ENCODE measurements at places on chromosomes 6 and 20.

DNA sequence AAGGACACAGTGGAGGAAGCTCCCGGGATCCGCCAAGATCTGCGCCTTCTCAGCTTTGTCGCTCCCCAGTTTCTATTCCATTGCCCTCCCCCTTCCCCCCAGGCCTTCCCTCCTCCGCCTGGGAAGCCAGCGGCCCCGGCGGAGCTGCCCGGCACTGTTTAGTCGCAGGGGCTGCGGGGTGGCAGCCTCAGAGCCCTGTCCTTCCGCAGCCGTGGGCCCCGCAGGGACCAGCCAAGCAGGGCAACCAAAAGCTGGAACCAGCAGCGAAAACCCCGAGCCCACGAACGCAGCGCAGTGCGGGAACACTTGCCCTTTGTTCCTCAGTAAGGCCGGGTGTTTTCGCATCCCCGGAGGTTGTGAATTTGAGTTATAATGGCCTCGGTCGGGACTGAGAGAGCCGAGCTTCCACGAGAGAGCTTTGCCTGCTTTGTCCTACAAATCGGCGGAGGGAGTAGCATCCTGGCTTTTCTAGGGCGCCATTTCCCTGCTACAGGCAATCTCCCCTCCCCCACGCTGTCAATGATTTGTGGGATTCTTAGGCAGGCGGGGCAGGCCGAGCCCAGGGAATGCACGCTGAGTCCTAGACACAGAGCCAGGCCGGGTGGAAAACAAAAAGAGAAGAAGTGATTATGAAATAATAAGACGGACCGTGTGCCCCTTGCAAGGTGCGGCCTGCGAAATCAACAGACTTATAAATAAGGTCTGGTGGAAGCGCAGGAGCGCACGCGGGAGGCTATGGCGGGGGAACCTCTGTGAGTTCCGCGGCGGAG, 4.0 kb upstream of the TUBB2B start:
- no peak for DNase-seq

GRCh38 chr6:13472976-13473767, 14.2 kb downstream of the GFOD1 start:
- DNase-seq = no peak

- DNase-seq = no peak
Observed at GRCh38 chr6:7267466-7268091, 45.4 kb downstream of the SSR1 start.

- DNase-seq = no peak
Observed at GRCh38 chr6:139847457-139847813, 473.0 kb upstream of the CITED2 start.

- DNase-seq = no peak
Observed at GRCh38 chr20:25408170-25408547, 686 bp downstream of the GINS1 start.

GRCh38 chr20:24633026-24633425, 163.6 kb downstream of the SYNDIG1 start:
- no peak for DNase-seq

GRCh38 chr6:53294095-53294494, 54.7 kb downstream of the ELOVL5 start:
- no peak for DNase-seq

DNA sequence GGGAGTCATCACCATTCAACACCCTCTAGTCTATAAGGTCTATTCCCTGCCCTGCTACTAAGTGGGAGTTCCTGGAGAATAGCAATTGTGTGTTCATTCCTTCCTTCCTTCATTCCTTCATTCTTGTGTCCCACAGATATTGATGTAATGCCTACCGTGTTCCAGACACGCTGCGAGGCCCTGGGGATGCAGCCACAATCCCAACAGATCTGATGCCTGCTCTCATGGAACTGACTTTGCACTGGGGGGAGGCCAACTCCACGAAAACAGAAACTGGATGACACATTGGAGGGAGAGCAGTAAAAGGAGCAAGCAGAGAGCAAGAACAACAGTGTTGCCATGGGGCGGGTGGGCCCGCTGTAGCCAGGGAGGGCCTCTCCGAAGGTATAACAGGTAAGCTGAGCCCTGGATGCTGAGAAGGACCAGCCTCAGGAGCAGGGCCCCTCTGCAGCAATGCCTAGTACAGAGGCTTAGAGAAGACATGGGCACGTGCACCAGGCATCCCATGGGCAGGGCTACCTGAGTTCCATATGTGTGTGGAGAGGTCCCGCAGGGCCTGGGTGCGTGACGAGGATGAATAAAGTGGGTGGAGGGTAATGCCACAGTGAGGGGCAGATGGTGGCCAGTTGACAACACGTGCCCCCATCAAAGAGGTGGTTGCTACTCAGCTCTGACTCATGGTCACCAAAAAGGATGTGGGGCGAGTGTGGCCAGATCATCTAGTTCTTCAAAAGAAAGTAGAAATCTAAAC, 173.9 kb downstream of the NFATC2 start:
- no peak for DNase-seq

DNA sequence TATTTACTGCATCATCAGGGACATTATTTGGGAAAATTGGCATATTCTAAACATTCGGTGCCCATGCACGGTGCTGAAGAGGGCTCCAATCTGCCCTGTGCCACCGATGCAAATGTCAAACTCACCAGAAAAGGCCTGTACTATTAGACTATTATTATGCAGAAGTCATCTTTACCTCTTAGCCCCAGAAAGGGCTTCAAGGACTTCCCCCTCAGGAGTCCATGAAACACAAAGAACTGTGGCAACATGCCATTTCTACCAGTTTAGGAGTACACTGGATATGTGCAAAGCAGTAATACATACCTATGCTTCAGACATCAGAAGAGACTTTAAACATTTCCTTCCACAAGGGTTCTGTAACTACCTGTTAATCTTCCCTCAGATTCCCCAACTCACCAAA, 8.6 kb downstream of the DIDO1 start:
- DNase-seq = no peak

DNA sequence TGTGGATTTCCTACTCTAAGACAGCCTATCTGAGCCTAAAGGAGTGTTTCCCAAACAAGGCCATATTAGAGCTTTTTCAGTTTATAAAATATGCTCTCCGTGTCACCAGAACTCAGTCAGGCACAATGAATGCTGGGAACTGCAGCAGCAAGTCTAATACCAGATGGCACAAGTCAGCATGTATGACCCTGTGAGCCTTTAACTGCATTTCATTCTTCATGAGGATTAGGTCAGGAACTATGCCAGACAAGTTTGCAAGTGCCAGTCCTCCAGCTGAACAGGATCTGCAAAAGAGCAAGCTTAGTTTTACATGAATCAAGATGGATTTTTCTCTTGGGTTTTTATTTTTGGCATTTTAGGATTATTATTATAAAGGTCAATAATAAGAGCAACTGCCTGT, 66.7 kb upstream of the SAMD5 start:
- DNase-seq = no peak

GRCh38 chr6:17458966-17459365, 65.6 kb downstream of the CAP2 start:
- DNase-seq = no peak

GRCh38 chr20:54002741-54003140, 67.7 kb downstream of the BCAS1 start:
- DNase-seq = no peak

- no peak for DNase-seq
Observed at GRCh38 chr6:108651340-108652227, 90.9 kb downstream of the FOXO3 start.

DNA sequence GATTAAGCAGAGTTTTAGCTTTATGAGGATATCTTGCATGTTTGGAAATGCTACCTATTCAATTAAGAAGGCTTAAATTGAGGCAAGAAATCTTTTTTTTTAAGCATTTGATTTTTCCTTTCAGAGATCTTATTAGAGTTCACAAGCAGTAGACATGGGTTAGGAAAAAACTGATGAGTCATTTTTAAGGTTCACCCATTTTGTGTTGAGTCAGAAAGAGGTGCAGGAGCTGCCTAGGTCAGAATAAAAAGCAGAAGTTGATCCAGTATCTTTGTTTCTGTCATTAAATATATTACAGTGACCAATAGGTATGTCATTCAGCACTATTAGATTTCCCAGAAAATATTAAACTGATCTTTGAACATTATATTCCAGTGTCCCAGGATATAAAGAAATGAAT, 306.8 kb downstream of the LMBRD1 start:
- no peak for DNase-seq

- no peak for DNase-seq
Observed at GRCh38 chr20:61966492-61967244, 99.0 kb downstream of the TAF4 start.

DNA sequence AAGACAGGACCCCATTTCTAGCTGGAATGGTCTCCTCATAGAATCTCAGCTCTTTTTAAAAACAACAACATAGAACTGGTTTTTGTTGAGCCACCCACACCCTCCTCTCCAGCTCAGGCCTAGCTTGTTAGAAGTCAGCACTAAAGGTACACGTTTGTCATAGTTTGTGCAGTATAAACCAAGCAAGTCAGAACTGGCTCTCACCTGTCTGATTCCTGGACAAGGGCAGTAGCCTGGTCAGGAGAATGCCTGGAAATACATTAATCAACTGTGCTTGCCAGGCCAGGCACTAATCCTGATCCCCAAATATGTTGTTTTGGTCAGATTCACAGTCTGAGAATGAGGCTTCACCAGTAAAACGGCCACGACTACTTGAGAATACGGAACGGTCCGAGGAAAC, 296.7 kb downstream of the ZFAND3 start:
- no peak for DNase-seq

- no peak for DNase-seq
Observed at GRCh38 chr6:117352466-117353081, 73.2 kb downstream of the ROS1 start.

- DNase-seq = peak; percentile 76
Observed at GRCh38 chr6:11353921-11354389, 121.5 kb upstream of the NEDD9 start.

DNA sequence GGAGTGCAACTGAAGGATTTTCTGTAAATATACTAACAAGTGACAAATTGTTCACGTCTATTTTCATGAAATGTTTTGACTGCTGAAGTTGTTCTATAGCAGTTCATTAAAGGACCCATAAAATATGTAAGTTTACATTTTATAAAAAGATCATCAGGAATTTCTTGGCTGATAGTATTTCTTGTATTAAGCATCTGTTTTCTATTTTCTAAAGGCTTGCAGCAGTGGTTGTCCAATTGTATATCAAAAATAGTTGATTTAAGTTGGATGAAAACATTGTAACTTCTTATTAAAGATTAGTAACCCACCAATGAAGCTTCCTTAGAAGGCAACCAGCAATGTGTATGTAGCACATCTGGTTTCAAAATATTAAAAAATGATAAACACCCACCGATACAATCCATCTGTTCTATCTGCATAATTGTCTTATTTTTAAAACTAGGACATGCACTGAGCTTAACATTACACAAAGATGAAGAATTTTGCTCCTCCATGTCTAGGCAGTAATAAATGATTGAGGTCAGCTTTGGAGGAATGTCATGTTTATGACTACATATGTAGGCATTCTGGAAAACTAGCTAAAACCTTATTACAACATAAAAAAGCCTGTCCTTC, 301.3 kb upstream of the TCF21 start:
- DNase-seq = no peak

DNA sequence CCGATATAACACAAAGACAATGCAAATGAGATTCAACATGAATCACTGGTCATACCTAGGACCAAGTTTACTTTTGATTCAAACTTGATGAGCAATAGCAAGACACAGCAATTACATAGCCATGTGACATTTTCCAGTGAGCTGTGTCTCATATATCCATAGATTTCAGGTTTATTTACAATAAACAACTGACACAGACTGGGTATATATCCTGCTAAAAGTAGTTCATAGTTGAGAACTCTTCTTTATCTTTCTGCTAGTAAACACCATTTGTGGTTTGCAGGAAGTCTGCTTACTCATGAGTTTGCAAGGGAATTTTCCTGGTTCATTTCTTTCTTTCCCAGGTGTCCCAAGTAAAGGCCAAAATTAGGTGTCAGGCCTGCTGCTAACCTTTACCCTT, 343.4 kb downstream of the KIF16B start:
- no peak for DNase-seq

GRCh38 chr20:50515471-50516106, 5.4 kb downstream of the PTPN1 start:
- no peak for DNase-seq

DNA sequence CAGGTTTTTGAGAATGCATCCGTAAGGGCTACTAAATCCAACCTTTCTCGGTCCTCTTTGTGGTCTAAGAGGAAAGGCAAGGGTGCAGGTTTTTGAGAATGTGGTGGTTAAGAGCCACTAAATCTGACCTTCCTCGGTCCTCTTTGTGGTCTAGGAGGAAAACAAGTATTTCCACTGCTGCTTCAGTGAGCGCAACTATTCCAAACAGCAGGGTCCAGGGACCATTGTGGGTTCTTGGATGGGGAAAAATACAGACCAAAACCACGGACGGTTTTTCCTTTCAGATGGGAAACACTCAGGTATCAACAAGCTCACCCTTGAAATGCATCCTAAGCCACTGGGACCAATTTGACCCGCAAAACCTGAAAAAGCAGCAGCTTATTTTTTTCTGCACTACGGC, 21.9 kb downstream of the BTBD9 start:
- no peak for DNase-seq

GRCh38 chr6:82996156-82996555, 69.5 kb downstream of the UBE3D start:
- no peak for DNase-seq

DNA sequence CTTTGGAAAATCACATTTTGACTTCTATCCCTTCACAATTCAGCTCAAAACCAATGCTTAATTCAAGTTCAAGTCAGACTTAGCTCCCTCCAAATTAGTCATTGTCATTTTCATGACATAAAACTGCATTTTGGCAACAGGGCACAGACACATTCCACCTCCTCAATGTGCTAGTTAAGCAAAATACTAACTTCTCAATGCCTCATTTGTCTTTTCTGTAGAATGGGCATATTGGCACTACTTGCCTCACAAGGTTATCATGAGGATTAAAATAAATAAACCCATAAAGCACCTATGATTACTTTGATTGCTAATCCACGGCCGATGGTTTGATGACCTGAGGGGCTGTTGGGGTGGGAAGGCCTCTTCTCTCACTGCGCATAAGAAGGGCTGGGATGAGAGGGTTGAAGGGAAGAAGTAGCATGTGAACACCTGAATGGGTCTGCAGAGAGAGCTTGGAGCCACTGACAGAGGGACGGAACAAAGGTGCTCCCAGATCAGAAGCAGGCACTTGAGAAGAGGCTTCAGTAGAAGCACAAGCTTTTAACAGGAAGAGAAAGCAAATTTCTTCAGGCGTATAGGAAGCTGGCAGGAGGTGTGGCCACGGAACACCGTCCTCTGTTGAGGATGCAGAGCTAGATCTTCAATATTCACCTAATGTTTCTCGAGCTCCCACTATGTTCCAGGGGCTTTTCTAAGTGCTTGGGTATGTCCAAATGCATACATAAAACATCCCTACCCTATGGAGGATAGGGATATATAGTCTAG, 11.7 kb upstream of the TBC1D7 start:
- DNase-seq = no peak

Measured in activated naive CD4-positive, alpha-beta T cell treated with Interleukin-2 at 50 U/mL for 16 hours (primary cell).